ENCODE measurements at places on chromosomes 11 and 22. TPM values are rescaled to one million over a fixed set of nuclear protein-coding genes. Genes with fewer than 3 reads are reported as not detected.

Gene HIC2
- total RNA-seq = 2.7 TPM

Gene BBOX1
- not detected for total RNA-seq

Gene CYP2D6
- total RNA-seq = 0.25 TPM

Gene UBQLN3
- not detected for total RNA-seq

Gene OR8A1
- not detected for total RNA-seq

Gene KRTAP5-7
- 0.11 TPM for total RNA-seq

Gene NOX4
- 6.7 TPM for total RNA-seq

Gene CREB3L1
- 27.1 TPM for total RNA-seq

Gene APOL3
- 7.9 TPM for total RNA-seq

Gene MADD
- total RNA-seq = 22.0 TPM

Gene C22orf31
- total RNA-seq = not detected

Gene APOBEC3F
- total RNA-seq = 9.2 TPM
